Stimulated activated CD8-positive, alpha-beta memory T cell treated with anti-CD3 and anti-CD28 coated beads, Interleukin-2, amount 100 ng/mL, for 1 hour (primary cell): ENCODE measurements at places on chromosomes 6 and 20.
A peak's percentile ranks its signal among the peaks of the same experiment; 100 is the strongest.

- no peak for DNase-seq
Measured at GRCh38 chr6:166439366-166440091, 56.8 kb upstream of the MPC1 start.

GRCh38 chr6:157946865-157947532 is 34.7 kb upstream of the SYNJ2 start:
- DNase-seq, result no peak

- no peak for DNase-seq
Measured at GRCh38 chr6:34243901-34244884, 4.6 kb downstream of the SMIM29 start.

GRCh38 chr20:63706852-63707557 is 771 bp downstream of the ARFRP1 start:
- no peak for DNase-seq

DNA sequence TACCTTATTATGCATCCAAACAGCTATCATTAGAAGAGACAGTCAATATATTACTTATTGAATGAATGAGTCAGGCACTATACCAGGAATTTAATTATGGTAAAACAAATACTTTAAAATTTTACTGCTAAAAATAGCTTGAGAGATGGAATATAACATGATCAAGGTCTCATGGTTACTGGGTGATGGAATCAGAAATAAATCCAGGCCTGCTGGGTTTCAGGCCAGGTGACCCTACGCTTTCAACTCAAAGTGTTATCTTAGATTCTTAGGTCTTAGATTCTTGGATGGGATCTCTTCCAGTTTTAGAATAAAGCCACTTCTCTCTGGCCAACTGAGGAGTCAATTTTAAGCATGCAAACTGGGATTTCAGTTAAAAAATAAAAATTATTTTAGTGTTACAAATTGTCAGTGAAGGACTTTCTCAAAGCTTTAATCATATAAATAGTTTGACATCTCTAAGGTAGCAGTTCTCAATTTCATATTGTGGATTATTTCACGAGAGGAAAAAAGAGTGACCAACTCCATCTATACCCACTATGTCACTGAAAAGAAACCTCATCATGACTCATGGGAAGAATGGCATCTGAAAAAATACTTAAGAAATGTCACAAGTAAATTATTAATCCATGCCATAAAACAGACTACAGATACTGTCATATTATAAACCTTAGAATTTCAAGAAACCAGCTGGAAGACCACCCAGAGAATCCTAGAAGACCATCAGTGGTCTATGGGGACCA is 283.4 kb upstream of the RUNX2 start:
- no peak for DNase-seq

- DNase-seq, result no peak
Measured at GRCh38 chr6:90024633-90025032, 130.4 kb downstream of the GJA10 start.

DNA sequence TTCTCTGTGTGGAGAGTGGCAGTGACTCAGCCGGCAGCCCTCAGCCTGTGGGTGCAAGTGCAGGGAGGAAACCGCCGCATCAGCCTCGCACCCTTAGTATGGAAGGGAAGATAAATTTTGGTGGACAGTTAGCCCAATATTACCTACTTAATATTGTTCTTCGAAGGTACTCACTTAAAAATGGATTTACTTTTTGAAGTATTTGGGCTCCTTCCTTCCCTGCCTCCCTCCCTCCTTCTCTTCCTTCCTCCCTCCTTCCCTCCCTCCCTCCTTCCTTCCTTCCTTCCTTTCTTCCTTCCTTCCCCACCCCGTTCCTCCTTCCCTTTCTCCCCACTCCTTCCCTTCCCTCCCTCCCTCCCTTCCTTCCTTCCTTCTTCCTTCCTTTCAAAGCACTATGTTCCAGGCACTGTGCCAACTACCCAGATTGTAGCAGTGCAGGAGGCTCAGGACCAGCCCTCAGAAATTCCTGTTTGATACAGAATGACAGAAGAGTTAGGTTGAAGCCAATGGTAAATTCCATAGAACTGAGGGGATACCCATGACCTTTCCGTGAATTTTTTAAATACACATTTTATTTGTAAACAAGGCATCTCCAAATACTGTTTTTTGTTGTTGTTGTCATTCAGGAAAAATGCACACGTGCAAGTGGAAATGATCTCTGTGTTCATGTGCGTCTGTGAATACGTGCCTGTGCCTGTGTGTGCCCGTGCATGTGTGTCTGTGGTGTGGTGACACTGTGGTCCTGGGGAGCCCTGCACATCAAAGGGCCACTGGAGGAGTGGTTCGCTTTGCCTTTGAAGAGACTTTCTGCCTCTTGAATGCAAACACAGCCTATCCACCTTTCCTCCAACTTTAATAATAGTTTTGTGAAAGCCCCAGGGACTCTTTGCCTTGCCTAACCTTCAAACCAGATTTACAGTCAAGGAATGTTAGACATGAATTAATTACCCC is 141.7 kb downstream of the EDN3 start:
- no peak for DNase-seq

DNA sequence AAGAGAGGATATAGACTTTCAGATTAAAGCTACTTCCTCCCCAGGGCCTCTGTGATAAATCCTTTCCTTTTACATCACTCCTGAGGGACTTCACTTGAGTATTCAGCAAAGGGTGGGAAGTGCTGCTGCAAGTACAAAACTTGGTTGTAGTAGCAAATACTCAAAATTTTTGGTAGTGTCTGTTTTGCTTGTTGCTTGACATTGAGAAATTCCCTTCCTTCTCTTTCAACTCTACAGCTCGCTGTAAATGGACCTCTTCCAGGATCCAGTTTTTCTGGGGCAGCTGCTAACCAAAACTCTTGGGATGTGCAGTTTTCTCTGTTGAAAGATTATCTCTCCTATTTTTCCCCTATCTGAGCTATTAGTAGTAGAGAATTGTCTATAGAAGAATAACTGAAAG is 472.0 kb downstream of the CD109 start:
- DNase-seq, result no peak

GRCh38 chr20:35568645-35569044 is 26.8 kb downstream of the ERGIC3 start:
- DNase-seq, result no peak

DNA sequence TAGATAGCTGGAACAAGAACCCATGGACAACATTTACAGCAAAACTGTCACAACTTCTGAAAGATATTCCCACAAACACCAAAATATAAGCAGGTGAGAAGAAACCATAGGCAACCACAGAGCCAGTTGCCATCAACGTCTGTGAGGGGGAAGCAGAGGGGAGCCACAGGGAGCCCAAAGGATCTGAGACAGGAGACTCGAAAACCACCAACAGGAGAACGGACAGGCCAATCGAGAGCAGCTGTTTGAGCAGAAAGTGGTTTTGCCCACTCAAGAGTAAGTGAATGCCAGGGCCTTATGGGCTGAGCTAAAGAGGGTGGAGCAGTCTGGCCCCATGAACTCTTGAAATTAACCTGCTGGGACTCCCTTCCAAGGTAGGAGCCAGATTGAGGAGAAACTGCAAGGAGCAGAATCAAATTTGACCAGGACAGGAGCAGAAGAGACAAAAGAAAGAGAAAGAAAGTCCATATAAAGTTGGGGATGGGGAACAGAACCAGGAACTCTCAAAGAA is 195.4 kb downstream of the ANKRD60 start:
- no peak for DNase-seq

DNA sequence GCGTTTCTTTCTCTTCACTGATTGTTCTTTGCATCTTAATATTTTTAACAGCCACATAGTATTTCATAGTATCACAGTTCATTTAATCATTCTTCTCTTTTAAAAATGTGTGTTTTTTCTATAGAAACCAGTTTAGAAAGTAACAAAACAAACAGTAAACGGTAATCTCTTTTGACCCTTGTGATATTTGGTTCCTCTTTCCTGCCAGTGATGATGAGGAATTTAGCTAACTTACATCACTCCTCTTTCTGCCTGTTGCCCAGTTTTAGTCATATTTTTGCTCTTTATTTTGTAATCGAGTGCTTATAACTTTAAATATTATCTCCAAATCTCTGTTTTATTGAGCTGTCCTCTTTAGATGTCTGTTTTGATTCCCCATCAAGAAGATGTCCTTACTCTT is 38.1 kb upstream of the ZBTB24 start:
- DNase-seq, result no peak

DNA sequence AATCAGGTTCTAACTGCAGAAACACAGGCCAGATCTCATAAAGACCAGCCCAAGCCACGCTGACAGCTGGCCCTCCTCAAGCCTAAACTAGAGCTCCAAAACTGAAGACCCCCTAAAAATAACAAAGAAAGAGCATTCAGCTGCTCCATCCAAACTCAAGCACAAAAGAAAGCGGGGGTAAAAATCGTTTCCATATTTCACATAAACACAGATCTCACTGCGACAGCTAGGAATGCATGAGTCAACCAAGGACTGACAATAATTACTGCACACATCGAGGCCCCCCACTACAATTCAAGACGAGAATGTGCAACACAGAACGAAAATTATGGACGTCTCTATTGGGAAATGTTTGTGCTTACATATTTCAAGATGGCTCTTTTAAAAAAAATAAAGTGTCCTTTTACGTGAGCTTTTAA is 31.1 kb downstream of the CNKSR3 start:
- no peak for DNase-seq

GRCh38 chr6:148147463-148147830 is 195.2 kb upstream of the SASH1 start:
- no peak for DNase-seq

DNA sequence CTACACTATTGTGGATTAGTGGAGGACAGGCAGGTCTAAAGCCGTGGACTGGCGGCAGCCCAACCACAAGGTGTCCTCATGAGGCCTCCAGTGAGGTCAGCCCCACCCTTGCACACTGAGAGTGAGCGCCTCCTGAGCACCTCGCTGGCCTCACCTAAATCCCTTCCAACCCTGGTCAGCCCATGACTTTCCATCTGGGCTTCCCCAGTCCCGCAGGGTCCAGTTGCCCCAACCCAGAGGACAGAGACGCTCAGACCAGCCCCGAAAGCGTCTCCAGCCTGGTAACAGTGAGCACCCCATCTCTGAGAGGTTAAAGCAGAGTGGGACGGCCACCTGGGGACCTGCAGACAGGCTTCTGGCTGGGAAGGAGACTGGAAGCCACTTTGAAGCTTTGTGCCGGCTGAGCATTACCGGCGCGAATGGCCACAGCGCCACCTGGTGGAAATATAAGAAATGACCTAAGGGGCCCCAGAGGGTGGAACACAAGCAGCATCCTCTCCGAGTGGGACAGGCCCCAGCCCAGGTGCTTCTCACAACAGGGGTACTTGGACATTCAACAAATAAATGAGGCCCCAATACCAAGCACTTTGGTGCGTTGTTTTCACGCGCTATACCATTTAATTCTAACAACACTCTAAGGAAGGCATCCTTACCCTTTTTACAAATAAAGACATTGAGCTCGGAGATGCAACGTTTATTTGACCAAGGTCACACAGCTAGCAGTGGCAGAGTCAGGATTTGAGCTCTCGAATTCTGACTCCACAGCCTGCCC is 65.7 kb upstream of the TOP1 start:
- DNase-seq, result peak; percentile 56

- no peak for DNase-seq
Measured at GRCh38 chr6:90266905-90267621, 29.6 kb downstream of the BACH2 start.

DNA sequence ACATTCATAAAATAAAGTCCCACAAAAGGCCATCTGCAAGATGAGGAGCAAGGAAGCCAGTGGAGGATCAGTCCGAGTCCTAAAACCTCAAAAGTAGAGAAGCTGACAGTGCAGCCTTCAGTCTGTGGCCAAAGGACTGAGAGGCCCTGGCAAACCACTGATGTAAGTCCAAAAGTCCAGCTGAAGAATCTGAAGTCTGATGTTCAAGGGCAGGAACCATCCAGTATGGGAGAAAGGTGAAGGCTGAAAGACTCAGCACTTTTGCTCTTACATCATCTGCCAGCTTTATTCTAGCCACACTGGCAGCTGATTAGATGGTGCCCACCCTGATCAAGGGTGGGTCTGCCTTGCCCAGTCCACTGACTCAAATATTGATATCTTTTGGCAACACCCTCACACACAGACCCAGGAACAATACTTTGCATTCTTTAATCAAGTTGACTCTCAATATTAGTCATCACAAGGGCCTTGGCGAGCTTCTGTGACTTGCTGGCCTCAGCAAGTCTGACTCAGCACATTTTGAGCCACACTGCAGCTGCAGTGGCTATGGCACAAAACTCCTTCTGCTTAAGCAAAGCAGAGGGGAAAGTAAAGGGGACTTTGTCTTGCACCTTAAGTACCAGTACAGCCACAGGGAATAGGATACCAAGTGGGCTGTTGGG is 1370.3 kb upstream of the CITED2 start:
- DNase-seq, result no peak

- no peak for DNase-seq
Measured at GRCh38 chr6:151027936-151028838, 162.7 kb downstream of the MTHFD1L start.

- DNase-seq, result no peak
Measured at GRCh38 chr6:23448281-23448680, 677.7 kb upstream of the NRSN1 start.

GRCh38 chr6:33082702-33083101 is 6.9 kb downstream of the HLA-DPB1 start:
- no peak for DNase-seq

GRCh38 chr20:57947421-57948179 is 237.8 kb upstream of the PMEPA1 start:
- DNase-seq, result no peak

DNA sequence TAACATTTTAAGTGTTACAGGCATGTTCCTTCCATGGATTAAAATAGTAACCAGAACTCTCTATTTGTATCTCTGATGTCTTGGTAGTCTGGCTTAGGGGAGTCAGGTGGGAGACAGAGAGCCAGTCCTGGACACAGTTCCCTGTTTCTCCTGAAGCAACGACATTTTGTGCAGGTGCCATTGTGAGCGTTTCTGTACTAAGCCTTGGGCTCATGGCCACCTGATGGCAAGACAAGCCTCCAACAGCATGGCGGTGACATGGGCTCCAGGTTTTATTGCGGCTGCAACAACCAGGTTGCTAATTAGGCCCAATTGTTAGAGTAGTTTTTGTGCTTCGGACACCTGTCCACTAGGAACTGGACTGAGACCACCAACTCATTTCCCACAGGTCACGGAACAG is 105.3 kb downstream of the PRDM13 start:
- no peak for DNase-seq

GRCh38 chr6:145225500-145225899 is 509.8 kb downstream of the EPM2A start:
- DNase-seq, result no peak

GRCh38 chr6:34322732-34323131 is 69.7 kb downstream of the NUDT3 start:
- DNase-seq, result no peak

DNA sequence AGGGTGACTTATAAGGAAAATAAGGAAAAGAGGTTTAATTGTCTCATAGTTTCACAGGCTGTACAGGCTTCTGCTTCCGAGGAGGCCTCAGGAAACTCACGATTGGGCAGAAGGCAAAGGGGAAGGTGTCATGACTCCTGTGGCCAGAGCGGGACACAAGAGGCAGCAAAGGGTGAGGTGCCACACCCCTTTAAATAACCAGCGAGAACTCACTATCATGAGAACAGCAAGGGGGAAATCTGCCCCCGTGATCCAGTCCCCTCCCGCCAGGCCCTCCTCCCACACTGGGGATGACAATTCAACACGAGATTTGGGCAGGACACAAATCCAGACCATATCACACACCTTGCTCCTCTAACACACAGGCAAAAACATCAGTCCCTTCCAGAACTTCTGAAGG is 254.0 kb downstream of the DLL1 start:
- no peak for DNase-seq
